Fibroblast of skin of left quadriceps (primary cell): ENCODE measurements at places on chromosomes 16 and 17.

DNA sequence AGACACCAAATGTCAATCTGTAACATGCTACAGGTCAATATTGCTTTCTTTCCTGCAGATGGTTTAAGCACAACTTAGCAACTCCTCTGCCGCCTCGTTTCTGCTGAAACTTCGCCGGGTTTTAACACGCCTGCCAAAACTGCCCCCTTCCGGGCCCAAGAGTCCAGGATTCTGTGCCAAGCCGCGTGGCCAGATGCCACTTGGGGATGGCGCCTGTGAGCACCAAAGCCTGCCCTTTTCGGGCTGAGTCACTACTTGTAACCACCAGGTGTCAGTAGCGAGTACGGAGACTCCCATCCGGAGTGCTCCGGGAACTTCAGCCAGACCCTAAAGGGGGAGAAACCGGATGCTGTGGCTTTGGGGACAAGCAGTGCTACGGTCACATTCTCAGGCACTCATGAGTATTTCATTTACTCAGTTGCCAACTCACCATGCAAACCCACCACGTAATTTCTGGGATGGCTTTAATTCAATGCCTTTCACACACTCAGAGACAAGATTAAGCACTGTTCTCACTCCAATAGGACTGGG, 7.8 kb downstream of the PMP22 start:
- peak; percentile 57 for DNase-seq

DNA sequence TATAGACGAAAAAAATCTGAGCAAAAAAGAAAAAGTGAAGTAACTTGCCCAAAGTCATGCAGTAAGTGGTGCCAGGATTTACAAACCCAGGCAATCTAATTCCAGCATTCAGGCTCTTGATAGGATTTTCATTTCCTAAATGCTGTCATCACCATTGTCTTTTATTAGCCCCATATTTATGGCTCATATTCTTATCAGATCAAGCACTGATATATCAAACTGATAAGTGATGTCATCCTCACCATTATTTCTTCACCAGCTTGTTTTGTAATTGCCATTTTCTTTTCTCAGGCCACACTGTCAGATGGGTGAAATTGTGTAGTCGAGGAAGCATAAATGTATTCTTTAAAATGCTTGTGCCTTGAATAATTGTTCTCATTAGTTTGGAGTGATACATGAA, 1.3 kb downstream of the RAD51C start:
- no peak for DNase-seq

DNA sequence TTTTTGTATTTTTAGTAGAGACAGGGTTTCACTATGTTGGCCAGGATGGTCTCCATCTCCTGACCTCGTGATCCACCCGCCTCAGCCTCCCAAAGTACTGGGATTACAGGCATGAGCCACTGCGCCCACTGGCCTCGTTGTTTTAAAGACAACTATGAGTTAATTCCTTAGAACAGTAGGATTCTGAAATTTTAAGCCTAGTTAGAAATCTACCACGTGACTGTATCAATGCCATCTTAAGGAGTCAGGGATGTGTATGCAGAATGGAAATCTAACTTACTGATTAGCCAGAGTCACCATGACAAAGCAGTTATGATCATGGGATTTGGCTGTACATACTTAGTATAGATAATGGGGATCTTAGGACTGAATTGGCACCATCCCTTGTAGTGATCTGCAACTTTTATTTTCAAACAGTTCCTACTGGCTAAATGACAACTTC, 2.8 kb downstream of the CEP20 start:
- DNase-seq: no peak

GRCh38 chr17:305090-305976, 47.3 kb downstream of the RPH3AL start:
- DNase-seq: no peak

GRCh38 chr16:68287276-68288251, 23.2 kb downstream of the SLC7A6OS start:
- DNase-seq: no peak

- DNase-seq: no peak
Measured at GRCh38 chr16:4548124-4548523, 8.0 kb upstream of the C16orf96 start.

GRCh38 chr17:55520402-55520801, 9.2 kb upstream of the SMIM36 start:
- no peak for DNase-seq

DNA sequence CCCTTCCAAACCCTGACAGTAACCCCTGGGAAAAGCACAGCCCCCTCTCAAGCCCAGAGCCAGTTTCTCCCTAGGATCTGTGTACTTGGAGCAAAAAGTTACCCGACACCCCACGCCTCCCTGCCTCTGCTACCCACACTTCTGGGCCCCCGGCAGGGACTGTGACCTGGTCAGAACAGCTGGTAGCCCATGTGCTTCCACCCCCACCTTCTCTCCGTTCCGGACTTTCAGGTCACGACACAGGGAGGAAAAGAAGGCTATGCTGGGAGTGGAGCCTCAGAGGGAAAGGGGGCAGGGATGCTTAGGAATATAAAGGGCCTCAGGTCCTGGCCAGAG, 6.4 kb downstream of the PPY start:
- no peak for DNase-seq

DNA sequence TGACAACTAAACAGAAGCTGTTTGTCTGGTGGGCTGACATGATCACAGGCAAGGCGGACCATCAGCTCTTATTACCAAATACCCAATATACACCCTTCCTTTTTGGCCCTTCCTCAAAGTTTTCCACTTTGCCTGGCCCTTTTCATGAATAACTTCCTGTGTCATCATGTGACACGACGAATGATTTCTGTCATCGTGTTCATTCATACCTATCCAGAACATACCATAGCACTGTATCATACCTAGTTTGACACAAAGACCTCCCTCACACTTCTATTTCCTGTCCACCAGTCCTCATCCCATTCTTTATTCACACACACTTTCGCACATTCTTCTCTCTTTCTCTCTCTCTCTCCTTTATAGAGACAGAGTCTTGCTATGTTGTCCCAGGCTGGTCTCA, 131.8 kb downstream of the STX8 start:
- no peak for DNase-seq

GRCh38 chr16:50201787-50202186, 48.7 kb downstream of the TENT4B start:
- DNase-seq: no peak

DNA sequence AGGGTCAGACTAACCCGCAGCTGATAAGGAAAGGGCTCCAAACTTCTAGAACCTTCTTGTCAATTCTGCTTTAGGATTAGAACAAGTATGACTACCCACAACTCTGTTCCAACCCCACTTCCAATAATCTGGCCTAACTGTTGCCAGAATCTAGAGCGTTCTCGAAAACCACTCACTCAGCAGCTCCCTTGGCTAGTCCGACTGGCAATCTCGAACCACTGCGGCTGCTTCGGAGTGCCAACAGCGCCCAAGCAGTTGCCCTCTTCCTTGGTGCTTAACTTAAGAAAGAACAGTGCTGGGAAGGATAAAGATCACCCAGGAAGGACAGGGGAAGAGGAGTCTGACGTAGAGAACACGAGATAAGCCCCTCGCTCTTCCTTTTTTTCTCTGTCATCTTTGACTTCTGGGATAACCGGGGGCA, 818 bp downstream of the DNAJC7 start:
- no peak for DNase-seq

DNA sequence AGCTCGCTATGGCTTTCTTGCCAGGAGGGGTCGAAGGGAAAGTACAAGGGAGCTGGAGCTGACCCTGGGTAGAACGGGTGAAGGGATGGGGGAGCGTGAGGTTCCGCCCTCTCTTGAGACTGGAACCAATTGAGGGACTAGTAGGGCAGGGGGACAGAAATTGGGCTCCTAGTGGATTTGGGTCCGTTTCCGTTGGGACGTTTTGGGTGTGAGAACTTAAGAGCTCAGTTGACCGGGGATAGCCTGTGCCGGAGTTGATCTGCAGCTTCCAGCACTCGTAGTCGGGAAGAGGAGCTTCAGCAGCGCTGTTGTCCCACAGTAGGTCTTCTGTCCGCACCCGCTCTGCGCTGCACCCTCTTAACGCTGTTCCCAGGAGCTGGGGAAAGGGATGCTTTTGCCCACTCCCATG, 481 bp downstream of the CNTROB start:
- DNase-seq: no peak

- DNase-seq: no peak
Measured at GRCh38 chr16:86585821-86586611, 7.7 kb downstream of the FOXL1 start.

GRCh38 chr17:64165347-64165746, 35.4 kb upstream of the ERN1 start:
- no peak for DNase-seq

- no peak for DNase-seq
Measured at GRCh38 chr17:65393514-65393913, 167.9 kb downstream of the AXIN2 start.

- DNase-seq: no peak
Measured at GRCh38 chr17:1560858-1561355, 1.7 kb downstream of the PITPNA start.

GRCh38 chr17:42118545-42118944, 2.6 kb downstream of the KAT2A start:
- DNase-seq: no peak

GRCh38 chr16:68065716-68066305, 19.4 kb upstream of the NFATC3 start:
- DNase-seq: peak; percentile 54

- no peak for DNase-seq
Measured at GRCh38 chr16:78648517-78648916, 549.1 kb downstream of the WWOX start.

- no peak for DNase-seq
Measured at GRCh38 chr16:29743475-29743826, 2.3 kb downstream of the C16orf54 start.

DNA sequence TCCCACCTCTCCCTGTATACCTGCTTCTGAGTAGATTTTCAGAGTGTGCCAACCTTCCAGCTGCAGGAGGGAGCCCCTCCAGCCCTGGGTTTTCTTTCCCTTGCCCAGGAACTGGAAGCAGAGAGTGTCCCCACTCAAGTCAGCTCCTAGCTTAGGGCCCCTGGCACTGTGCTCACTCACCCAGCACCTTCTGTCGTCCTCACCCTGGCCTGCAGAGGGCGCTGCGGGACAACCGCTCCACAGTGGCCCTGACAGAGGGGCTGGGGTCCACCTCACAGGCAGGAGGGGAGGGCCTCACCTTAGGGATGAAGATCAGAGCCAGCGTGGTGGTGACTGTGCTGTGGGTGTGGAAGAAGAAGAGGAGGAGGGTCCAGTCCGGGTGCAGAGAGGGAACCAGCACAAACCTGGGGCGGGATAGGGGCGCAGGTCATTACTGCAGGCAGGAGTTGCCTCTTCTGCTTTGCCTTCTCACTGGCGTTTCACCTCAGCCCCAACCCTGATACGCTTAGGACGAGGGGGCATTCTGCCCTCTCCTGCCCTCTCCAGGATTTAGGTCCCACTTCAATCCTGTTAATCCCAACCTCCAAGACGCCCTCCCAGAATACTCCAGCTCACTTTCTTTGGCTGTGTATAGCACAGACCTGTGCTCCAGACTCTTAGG, 10.0 kb downstream of the GPR179 start:
- no peak for DNase-seq

- no peak for DNase-seq
Measured at GRCh38 chr17:7655541-7655840, 4.8 kb downstream of the ATP1B2 start.

GRCh38 chr17:65876985-65877384, 314.9 kb downstream of the CEP112 start:
- no peak for DNase-seq

- no peak for DNase-seq
Measured at GRCh38 chr16:79004309-79004708, 596.2 kb downstream of the MAF start.

DNA sequence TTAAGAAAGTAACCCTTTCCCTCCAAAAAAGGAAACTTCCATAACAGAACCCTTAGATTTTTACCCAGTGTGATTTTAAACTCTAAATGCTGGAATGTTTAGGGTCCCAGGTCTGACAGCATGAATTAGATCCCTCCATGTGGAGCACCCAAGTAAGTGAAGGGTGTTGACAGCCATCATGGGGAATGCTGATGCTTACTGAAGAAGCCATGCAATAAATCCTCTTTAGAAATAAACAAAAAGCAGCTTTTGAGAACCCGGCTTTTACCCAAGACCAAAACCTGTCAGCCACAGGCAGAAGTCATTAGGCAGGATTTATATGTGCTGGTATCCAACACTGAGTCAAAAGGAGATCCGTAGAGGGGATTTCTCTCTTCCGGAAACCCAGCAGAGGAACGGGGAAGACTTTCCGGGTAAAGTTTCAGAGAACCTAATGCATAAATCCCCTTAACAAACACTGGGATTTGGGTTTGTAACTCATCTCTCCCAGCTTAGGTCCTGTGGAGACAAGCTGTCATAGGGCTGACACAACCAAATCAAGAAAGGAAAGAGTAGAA, 287.5 kb downstream of the IRX3 start:
- DNase-seq: no peak

DNA sequence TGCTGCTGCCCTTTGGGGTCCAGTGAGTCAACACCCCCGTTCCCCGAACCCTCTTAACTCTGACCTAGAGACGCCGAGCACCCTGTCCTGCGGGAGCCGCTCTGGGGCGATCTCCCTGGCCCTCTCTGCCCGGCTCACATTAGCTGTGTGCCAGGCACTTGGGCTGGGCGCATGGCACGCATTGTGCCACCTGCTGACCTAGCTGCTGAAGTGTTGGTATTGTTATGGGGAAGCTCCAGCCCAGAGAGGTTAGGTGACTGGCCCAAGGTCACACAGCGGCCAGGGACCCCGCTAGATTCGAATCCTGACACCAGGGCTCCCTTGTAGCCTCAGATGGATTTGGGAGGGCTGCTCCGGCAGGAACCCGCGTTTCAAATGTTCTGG, 1.1 kb downstream of the HSD17B1 start:
- DNase-seq: no peak

GRCh38 chr16:14559809-14560241, 70.2 kb downstream of the PARN start:
- no peak for DNase-seq

GRCh38 chr16:10120953-10121352, 61.3 kb downstream of the GRIN2A start:
- DNase-seq: no peak

DNA sequence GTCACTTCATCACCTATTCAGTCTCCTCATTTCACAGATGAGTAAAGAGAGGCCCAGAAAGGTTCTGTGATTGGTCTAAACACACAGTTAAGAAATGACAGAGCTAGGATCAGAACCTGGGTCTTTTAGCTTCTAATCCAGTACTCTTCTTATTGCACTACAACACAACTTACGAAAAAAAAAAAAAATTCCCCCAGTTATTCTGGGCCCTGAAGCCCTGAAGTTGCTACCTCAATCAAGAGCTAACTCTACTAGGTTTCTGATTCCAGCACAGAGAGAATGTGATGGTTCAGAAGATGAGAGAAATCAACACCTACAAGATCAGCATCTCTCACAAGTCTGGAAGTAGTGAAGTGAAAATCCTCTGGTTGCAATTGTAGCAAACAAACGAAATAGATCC, 37.3 kb downstream of the GRB7 start:
- DNase-seq: no peak

- DNase-seq: no peak
Measured at GRCh38 chr17:27303734-27304133, 9.8 kb downstream of the WSB1 start.

DNA sequence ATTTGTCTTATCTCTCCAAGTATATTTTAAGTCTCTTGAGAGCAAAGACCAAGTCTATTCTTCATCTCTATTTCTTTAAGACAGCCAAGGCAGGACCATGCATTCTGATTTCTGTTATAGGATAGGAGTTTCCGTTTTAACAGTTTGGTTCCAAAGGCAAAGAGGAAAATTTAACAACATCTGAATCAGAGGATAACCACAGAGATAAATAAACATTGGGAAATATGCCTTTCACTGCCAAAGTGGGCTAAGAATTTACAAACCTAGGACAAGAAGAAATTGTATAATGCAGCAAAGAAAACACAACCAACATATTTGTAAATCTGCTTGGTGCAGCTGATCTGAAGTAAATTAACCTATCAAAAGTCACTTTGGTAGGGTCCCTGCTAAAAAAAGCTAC, 37.7 kb downstream of the USP32 start:
- peak; percentile 69 for DNase-seq
